Astrocyte (in vitro differentiated cells and primary cell): ENCODE measurements at places on chromosomes 11 and 22.

DNA sequence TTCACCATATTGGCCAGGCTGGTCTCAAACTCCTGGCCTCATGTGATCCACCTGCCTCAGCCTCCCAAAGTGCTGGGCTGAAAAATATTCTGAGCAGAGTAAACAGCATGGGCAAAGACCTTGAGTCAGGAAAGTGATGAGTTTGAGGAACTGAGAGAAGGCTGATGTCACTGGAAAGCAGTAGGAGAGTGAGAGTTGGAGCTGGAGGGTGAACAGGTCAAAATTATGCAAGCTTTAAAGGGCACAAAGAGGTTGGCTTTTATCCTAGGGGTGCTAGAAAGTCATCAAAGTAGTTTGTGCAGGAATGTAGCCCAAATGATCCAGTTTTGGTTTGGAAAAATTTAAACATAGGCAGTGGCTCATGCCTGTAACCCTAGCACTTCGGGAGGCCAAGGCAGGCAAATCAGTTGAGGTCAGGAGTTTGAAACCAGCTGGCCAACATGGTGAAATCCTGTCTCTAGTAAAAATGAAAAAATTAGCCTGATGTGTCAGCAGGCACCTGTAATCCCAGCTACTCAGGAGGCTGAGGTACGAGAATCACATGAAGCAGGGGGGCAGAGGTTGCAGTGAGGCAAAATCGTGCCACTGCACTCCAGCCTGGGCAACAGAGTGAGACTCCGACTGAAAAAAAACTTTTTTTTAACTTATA lies 44.7 kb upstream of the CXCR5 start:
- H3K36me3 ChIP-seq = no peaks in the 10 kb centered on the region
- H3K4me1 ChIP-seq = no peaks in the 10 kb centered on the region
- no peaks in the 10 kb centered on the region for H3K27me3 ChIP-seq
- H3K4me3 ChIP-seq = no peak overlapping the region
- H3K27ac ChIP-seq = no peak overlapping the region
- DNase-seq = no peak

- no peaks in the 10 kb centered on the region for H3K27me3 ChIP-seq
- no peaks in the 10 kb centered on the region for H3K4me1 ChIP-seq
- no peak overlapping the region for H3K27ac ChIP-seq
- H3K36me3 ChIP-seq = no peaks in the 10 kb centered on the region
Observed at GRCh38 chr11:134392953-134393615, 19.0 kb downstream of the B3GAT1 start.

- H3K36me3 ChIP-seq = no peaks in the 10 kb centered on the region
- no peak overlapping the region for H3K27ac ChIP-seq
- H3K4me1 ChIP-seq = no peaks in the 10 kb centered on the region
- H3K4me3 ChIP-seq = no peak overlapping the region
- H3K27me3 ChIP-seq = no peaks in the 10 kb centered on the region
Observed at GRCh38 chr11:68449951-68450350, 10.6 kb upstream of the PPP6R3 start.

DNA sequence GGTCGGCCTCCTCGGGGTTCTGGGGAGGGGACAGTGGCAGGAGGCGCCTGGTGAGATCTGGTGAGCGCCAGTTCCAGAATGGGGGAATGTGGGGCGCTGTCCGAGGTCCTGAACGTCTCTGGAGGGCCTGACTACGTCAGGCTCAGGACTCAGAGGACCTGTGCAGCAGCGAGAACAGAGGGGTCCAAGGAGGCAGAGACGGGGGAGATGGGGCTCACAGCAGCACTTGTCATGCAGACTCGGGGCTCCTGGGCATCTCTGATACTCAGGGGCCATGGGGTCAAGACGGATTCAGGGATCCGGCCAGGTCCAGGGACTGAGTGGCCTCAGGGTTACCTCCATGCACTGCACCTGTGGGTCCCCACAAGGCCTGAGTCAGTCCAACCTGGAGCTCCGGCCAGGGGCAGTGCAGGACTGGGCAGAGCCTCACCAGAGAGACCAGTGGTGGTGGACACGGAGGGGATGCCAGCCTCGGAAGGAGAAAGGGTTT lies 92.2 kb downstream of the BRD1 start:
- no peak overlapping the region for H3K4me3 ChIP-seq
- DNase-seq = no peak
- no peaks in the 10 kb centered on the region for H3K36me3 ChIP-seq
- H3K27ac ChIP-seq = no peak overlapping the region
- H3K4me1 ChIP-seq = no peaks in the 10 kb centered on the region
